Left ventricle myocardium inferior (tissue), 1 donor: ENCODE measurements at places on chromosomes 12 and 14. TPM values are rescaled to one million over a fixed set of nuclear protein-coding genes. Genes with fewer than 3 reads are reported as not detected.

Gene C14orf132
- 4.8 TPM for total RNA-seq

DNA sequence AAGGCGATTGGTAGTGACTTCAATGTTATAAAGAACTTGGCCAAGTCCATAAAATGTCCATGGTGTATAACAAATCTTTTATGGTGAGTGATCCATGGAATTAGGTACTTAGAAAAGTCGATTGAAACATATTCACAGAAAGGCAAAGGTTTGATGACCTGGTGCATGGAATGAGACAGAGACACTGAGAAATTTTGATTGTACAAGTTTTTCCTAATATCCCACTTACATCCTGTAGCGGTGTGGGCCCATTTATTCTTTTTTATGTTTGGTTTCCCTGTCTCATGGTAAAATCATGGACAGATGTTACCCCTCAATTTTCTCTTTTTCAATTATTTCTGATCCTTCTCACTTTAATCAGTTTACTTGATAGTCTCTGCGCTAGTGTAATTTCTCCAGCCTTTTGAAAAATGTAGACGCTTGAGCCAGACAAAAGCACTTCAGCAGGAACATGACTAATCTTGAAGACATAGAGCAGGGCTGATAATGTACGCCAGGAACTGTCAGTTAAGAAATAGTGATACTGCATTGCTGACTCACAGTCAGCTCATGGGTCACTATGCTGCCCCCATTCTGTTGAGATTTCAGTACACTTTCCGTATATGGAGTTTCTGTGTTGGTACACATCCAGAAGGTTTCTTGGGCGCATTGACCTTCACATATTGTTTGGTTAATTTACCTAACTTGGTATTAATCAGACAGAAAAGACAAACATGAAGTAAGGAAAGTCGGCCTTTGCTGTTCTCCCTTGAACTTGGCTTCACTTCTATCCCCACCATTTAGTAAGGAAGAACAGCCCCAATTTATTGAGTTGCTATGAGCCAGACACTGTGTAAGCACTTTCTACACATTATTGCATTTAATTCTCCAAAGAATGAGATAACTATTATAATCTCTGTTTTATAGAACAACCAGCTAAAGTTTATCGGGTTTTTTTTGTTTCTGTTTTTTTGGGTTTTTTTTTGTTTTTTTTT lies 841.7 kb downstream of the DIO2 start:
- no peaks in the 10 kb centered on the region for H3K4me1 ChIP-seq
- H3K4me3 ChIP-seq, result no peak overlapping the region
- H3K36me3 ChIP-seq, result no peaks in the 10 kb centered on the region
- no peak for DNase-seq
- no peaks in the 10 kb centered on the region for H3K27me3 ChIP-seq

GRCh38 chr12:62882140-62882539 lies 52.8 kb downstream of the PPM1H start:
- H3K4me1 ChIP-seq, result peaks cover 5% of the 10 kb centered on the region
- no peaks in the 10 kb centered on the region for H3K36me3 ChIP-seq
- DNase-seq, result no peak
- no peak overlapping the region for H3K27ac ChIP-seq

- H3K36me3 ChIP-seq, result no peaks in the 10 kb centered on the region
- peak overlapping the region; percentile 21 for H3K27ac ChIP-seq
- no peak for DNase-seq
- H3K27me3 ChIP-seq, result no peaks in the 10 kb centered on the region
- H3K4me1 ChIP-seq, result peaks cover 16% of the 10 kb centered on the region
- H3K4me3 ChIP-seq, result no peak overlapping the region
Measured at GRCh38 chr12:69903548-69903947, 78.5 kb downstream of the MYRFL start.

GRCh38 chr14:78530078-78530477 lies 359.9 kb downstream of the NRXN3 start:
- no peaks in the 10 kb centered on the region for H3K4me1 ChIP-seq
- no peak overlapping the region for H3K4me3 ChIP-seq
- no peak for DNase-seq
- H3K36me3 ChIP-seq, result no peaks in the 10 kb centered on the region

DNA sequence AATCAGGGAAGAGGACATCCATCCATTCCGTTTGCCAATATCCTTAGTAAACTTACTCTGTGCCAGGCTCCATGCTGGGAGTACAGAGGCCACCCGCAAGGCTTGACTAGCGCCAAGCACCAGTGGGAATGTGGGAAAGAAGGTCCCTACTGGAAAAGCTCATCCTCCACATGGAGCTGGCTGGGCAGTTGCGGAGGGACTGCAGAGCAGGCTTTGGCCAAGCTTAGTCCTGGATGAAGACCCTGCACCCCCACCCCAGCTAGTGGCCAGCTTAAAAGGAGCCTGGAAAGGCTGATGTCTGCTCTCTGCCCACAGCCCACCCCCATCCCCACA lies 22.4 kb upstream of the EIF2B2 start:
- no peak overlapping the region for H3K4me3 ChIP-seq
- H3K36me3 ChIP-seq, result no peaks in the 10 kb centered on the region

Gene SLC25A47
- not detected for total RNA-seq

DNA sequence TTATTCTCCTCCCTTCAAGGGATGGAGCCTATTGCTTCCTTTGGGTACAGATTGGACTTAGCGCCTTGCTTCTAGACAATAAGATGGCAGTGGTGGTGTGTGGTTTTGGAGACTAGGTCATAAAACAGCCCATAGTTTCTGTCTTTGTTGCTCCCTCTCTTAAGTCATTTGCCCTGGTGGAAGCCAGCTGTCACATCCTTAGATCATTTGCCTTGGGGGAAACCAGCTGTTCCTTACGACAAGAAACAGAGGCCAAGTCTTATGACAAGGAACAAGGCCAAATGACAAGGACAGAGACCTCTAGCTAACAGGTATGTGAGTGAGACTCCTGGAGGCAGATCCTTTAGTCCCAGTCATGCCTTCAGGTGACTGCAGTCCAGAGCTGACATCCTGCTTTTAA lies 9.2 kb upstream of the PALS1 start:
- no peaks in the 10 kb centered on the region for H3K4me1 ChIP-seq
- no peaks in the 10 kb centered on the region for H3K27me3 ChIP-seq
- DNase-seq, result no peak
- H3K4me3 ChIP-seq, result no peak overlapping the region
- no peak overlapping the region for H3K27ac ChIP-seq
- H3K36me3 ChIP-seq, result no peaks in the 10 kb centered on the region

DNA sequence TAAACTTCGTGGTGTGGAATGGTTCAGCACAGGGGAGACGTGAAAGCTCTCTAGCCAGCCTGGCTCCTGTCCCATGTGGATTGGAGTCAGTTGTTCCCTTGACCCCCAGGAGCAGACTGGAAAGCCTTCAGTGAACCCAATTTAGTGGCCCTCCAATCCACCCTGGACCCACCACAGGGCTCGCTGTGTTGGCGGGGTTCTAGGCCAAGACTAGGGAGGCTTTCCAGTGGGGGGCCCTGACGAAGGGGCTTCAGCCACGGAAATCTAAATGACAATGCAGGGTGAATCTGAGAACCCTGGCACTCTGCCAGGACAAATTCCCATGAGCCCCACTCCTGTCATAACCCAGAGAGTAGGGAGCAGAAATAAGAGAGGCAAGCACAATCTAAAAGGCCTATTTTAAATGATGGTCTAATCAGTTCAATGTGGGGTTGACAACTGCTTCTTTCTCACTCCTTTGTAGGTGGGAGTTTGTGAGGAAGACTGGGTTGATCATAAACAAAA lies 110.8 kb downstream of the SLC35F4 start:
- DNase-seq, result no peak
- no peak overlapping the region for H3K4me3 ChIP-seq
- H3K27ac ChIP-seq, result no peak overlapping the region
- H3K4me1 ChIP-seq, result no peaks in the 10 kb centered on the region

DNA sequence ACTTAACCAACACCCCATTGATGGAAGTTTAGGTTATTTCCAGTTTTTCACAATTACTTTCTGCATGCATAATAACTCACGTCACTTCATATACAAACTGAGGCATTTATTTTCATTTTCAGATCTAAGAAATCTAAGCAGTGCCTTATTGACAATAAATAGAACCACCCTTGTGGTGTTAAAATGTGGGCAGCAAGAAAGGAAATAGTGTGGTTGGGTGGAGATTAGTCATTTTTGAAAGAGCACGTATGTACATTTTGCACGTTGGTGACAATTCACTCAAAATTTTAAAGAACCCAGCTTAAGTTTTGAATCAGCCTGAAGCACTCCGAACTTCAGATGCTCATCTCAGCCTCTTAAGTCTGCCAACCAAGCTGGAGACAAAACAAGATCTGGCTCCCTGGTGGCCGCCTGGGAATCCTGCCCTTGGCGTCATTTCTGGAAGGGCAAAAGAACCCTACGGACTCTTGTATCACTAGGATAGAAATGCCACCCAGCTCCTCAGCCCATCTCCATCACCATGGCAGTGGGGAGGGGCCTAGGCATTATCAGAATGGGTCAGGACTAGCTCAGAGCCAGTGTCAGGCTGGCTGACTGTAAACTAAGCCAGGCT lies 89.5 kb upstream of the BCL2L14 start:
- DNase-seq, result no peak
- H3K4me3 ChIP-seq, result no peak overlapping the region
- H3K27ac ChIP-seq, result no peak overlapping the region
- H3K27me3 ChIP-seq, result no peaks in the 10 kb centered on the region
- no peaks in the 10 kb centered on the region for H3K4me1 ChIP-seq
- H3K36me3 ChIP-seq, result no peaks in the 10 kb centered on the region

DNA sequence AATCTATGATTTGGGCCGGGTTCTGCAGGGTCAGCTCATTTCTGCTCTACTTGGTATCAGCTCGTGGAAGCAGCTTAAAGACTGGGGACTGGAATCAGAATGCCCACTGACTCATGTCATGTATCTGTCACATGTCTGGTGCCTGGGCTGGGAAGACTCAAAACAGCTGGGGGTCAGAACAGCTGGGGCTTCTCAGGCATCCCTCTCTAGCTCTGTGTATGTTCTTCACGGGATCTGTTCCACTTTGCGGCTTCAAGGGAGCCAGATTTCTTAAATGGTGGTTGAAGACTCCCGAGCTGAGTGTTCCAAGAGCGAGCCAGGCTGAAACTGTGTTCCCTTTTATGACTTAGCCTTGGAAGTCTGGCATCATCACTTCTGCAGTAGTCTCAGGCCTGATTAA lies 11.9 kb downstream of the AEBP2 start:
- H3K27me3 ChIP-seq, result no peaks in the 10 kb centered on the region
- DNase-seq, result no peak
- no peaks in the 10 kb centered on the region for H3K36me3 ChIP-seq
